ENCODE measurements at places on chromosomes 1 and 21.

GRCh38 chr1:119758584-119758983 lies 10.1 kb downstream of the HMGCS2 start:
- peaks cover 40% of the 10 kb centered on the region for H3K27me3 ChIP-seq
- H3K36me3 ChIP-seq, result no peaks in the 10 kb centered on the region
- no peak overlapping the region for H3K4me3 ChIP-seq
- no peak overlapping the region for H3K27ac ChIP-seq

DNA sequence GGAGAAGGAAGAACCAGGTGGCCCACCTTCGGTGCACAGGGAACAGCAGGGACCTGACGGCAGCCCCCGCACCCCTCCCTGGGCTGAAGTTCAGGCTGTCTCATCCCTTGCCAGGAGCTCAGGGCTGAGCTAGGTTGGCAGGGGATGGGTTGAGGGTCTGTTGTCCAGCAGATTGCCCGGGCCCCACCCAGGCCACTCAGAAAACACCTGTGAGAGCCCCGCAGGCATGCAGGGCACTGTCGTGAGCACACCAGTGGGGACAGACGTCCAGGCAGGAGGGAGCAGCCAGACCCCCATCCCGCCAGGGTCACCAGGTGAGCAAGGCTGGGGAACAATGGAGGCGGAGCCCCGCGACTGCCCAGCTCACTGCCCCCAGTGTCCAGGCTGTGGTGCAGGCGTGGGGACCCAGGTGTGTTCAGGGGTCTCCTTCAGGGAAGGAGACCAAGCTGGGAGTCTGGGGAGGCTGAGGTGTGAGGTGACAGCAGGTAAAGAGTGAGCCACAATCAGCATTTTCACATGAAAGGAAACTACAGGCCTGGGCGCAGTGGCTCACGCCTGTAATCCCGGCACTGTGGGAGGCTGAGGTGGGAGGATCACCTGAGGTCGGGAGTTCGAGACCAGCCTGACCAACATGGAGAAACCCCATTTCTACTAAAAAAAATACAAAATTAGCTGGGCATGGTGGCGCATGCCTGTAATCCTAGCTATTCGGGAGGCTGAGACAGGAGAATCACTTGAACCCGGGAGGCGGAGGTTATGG lies 9.4 kb upstream of the SAMD11 start:
- H3K27ac ChIP-seq, result no peak overlapping the region
- peaks cover 56% of the 10 kb centered on the region for H3K27me3 ChIP-seq
- H3K4me3 ChIP-seq, result no peak overlapping the region
- peaks cover 11% of the 10 kb centered on the region for H3K4me1 ChIP-seq

GRCh38 chr1:210360852-210361477 lies 32.3 kb downstream of the HHAT start:
- DNase-seq, result no peak
- H3K27ac ChIP-seq, result no peak overlapping the region
- H3K27me3 ChIP-seq, result no peaks in the 10 kb centered on the region
- no peak overlapping the region for H3K4me3 ChIP-seq
- peaks cover 6% of the 10 kb centered on the region for H3K4me1 ChIP-seq

DNA sequence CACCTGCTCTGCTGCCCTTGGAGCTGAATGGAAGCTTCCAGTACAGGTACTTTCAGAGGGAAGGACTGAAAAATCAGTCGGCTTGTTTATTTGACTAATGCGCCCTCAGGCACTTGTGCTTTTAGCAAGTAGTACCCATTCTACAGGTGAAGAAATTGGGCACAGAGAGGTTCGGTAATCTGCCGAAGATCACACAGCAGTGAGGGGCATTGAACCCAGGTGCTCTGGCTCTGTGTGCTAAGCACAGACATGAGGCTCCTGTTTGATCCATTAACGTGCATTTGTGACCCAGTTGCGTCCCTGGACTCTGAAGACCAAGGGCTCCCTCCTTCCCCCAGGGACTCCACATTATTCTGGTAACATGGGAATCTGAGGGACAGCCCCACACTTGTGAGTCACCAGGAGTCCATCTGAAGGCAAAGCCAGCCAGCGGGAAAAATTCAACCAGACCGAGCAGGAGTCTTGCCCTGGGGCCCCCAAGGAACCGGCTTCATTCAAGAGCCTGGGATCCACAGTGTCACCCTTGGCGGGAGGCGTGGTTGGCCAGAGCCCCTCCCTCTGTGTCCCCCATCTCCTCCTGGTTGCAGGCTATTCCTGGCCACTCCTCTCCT lies 192.4 kb upstream of the ARHGEF16 start:
- H3K27ac ChIP-seq, result no peak overlapping the region
- no peaks in the 10 kb centered on the region for H3K36me3 ChIP-seq
- peaks cover 17% of the 10 kb centered on the region for H3K27me3 ChIP-seq
- no peak for DNase-seq
- peaks cover 2% of the 10 kb centered on the region for H3K4me1 ChIP-seq

DNA sequence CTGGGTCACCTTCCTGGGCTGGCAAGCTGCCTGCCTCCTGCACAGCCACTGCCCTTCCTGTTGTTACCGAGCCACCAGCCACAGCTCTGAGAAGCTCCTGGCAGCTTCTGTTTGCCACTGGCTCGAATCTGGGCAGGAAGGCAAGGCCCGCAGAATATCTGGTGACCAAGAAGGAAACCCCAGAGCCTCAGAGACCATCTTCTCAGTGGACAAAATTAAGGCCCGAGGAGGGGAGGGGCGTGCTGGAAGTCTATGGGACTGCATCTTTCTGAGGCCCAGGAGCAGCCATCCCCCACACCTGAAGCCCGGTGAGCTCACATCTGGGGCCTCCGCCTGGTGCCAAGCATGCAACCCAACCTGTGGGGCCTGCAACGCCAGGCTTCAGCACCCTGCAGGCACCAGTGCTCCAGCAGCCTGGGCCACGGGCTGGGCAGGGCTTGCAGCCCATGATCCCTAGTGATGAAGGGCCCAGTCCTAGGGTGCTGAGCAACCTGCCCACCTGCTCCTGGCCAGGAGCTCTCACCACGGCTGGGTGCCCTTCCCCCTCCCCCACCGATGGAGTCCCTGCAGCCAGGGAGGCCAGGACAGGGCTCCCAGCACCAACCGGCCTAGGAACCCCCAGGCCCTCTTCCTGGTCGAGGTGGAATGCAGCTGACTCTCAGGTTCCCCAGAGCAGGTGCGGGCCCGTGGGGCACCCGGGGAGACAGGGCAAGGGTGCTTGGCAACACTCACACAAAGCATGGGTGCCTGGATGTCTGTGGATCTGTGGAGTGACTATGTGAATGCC lies 879 bp downstream of the CPTP start:
- no peak for DNase-seq
- H3K36me3 ChIP-seq, result peaks cover 4% of the 10 kb centered on the region
- no peaks in the 10 kb centered on the region for H3K27me3 ChIP-seq
- peak overlapping the region; percentile 94 for H3K4me3 ChIP-seq

- peaks cover 2% of the 10 kb centered on the region for H3K4me1 ChIP-seq
- no peak overlapping the region for H3K4me3 ChIP-seq
- no peak for DNase-seq
- H3K27me3 ChIP-seq, result peaks cover 56% of the 10 kb centered on the region
- no peak overlapping the region for H3K27ac ChIP-seq
These were observed 637 bp upstream of the MYBPHL start for GRCh38 chr1:109307274-109308021.

GRCh38 chr1:160020196-160020595 lies 11.6 kb downstream of the PIGM start:
- peaks cover 21% of the 10 kb centered on the region for H3K27me3 ChIP-seq
- DNase-seq, result no peak
- H3K27ac ChIP-seq, result no peak overlapping the region
- H3K4me1 ChIP-seq, result peaks cover 14% of the 10 kb centered on the region
- no peak overlapping the region for H3K4me3 ChIP-seq

- no peak overlapping the region for H3K27ac ChIP-seq
- no peak for DNase-seq
- no peaks in the 10 kb centered on the region for H3K36me3 ChIP-seq
- peaks cover 22% of the 10 kb centered on the region for H3K27me3 ChIP-seq
These were observed 172.7 kb downstream of the TPR start for GRCh38 chr1:186202271-186202764.

- peaks cover 19% of the 10 kb centered on the region for H3K4me1 ChIP-seq
- H3K27ac ChIP-seq, result peak overlapping the region; percentile 60
- DNase-seq, result no peak
- no peaks in the 10 kb centered on the region for H3K36me3 ChIP-seq
These were observed 258.5 kb upstream of the IRF2BP2 start for GRCh38 chr1:234868296-234869147.

DNA sequence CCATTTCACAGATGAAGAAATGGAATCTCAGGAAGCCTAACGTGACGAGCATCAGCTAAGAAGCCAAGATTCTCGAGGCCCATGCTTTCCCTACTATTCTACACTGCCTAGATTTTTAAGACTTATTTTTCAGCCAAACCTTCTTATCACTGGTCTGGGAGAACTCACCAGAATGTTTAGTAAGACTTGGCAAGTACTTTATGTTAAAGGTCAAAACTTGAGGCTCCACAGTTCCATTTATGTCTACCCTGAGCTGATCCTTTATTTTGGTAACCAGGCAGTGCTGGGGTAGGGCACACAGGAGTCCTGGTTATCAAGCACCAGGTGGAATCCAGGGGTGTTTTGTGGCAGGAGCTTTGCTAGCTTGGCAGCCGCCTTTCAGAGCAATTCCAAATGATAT lies 16.8 kb downstream of the PLXNA2 start:
- no peak for DNase-seq
- peaks cover 4% of the 10 kb centered on the region for H3K4me1 ChIP-seq
- H3K27ac ChIP-seq, result no peak overlapping the region
- no peak overlapping the region for H3K4me3 ChIP-seq
